Stimulated activated CD8-positive, alpha-beta memory T cell treated with anti-CD3 and anti-CD28 coated beads, Interleukin-7, amount 100 ng/mL, for 1 hour (primary cell): ENCODE measurements at places on chromosomes 6 and 20.

DNA sequence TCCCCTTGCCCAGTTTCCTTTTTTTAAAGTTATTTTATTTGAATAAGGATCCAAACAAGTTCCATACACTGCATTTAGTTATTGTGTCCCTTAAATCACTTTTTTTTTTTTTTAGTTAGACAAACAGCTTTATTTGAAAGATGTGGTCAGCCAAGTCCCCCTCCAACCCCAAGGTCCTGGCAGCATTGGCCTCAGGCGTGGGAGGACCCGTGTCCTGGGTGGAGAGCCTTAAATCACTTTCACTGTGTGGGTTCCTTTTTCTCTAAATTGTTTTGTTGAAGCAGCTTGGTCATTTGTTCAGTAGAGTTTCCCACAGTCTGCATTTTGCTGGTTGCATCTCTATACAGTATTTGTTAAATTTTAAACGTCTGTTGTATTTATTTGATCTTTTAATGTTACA is 5.2 kb upstream of the TBCC start:
- no peak for DNase-seq

- no peak for DNase-seq
These were observed 27.3 kb upstream of the GABRR1 start for GRCh38 chr6:89244241-89244985.

DNA sequence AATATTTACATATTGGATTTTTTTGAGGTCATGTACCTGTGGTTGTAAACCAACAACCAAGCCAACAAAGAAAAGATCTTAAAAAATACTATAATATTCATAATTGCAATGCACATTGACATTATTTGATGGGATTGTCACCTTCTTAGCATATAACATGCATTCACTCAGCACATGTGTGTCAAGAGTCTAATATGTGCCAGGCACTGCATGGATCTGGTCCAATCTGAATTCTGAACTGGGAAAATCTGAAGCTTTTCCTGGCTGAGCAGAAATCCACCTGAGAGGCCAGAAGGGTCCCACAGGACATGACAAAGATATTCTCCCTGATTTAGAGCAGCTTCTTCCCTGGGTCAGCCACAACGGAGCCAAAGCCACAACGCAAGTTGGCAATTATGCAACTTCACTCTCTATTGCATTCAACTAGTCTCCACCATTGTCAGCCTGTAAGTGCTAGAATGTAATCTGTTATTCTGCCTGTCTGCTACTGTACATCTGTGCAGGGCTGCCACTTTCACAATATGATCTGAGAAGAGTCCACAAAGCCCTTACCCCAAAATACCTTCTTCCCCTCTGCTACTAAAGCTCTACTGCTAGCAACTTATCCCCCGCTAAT is 17.0 kb upstream of the DDO start:
- DNase-seq = no peak

GRCh38 chr20:19456595-19457395 is 244.4 kb downstream of the SLC24A3 start:
- no peak for DNase-seq

- no peak for DNase-seq
These were observed 10.5 kb downstream of the SIRPA start for GRCh38 chr20:1905693-1906092.

DNA sequence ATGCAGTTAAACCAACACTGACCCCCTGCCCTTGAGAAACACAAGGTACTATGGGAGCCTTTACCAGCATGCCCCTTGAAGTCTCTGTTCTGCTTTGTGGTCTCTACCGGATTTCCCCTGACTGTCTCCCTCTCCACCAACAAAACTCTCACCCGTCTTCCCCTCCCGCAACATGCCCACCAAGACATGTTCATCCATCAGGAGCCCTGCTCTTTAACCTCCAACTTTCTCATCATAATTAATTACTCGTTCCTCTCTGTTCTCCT is 1.1 kb downstream of the ZNF165 start:
- no peak for DNase-seq

DNA sequence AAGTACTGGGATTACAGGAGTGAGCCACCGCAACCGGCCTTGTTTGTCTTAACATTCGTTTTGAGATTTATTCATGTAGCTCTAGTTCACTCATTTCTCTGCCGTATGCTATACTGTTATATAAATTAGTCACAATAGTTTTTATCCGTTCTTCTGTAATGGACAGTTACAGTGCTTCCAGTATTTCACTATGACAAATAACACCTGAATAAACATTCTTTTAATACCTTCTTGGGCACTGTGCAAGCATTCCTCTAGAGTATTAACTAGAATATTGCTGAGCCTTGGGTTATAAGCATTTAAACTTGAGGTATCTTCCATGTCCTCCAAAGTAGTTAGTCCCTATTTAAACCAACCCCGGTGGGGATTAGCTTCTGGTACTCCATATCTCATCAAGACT is 45.6 kb downstream of the STK38 start:
- no peak for DNase-seq

DNA sequence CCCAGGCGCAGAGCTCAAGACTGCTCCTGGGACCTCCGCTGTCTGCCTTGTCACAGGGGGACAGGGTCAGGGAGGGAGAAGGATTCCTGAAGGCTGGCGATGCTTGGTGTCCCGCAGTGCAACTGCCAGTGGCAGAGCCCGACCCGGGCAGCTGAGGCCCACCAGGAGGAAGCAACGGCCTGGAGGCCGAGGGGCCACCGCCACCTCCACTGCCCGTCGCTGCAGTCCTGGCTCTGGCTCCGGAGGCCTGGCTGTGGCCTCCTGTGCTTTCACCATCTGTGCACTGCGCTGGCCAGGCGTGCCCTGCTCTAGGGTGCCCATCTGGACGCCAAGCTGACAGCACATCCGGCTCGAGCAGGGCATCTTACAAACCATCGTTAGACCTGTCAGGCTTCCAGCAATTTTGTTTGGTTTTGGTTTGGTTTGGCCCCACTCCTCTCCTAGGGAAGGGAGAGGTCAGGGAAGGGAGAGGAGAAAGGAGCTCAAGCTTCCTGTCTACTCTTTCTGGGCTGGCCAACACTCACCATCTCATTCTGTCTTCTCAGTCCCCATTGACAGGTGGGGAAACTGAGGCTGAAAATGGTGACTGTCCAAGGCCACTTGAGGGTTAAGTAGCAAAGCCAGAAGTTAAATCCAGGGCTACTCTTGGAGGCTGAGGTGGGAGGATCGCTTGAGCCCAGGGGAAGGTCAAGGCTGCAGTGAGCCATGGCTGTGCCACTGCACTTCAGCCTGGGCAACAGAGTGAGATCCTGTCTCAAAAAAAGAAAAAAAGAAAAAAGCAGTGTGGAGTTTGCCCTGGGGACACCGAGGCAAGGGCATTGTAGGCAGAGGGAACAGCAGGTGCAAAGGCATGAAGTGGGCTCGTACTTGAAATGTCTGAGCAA is 37.7 kb upstream of the NOL4L start:
- no peak for DNase-seq

DNA sequence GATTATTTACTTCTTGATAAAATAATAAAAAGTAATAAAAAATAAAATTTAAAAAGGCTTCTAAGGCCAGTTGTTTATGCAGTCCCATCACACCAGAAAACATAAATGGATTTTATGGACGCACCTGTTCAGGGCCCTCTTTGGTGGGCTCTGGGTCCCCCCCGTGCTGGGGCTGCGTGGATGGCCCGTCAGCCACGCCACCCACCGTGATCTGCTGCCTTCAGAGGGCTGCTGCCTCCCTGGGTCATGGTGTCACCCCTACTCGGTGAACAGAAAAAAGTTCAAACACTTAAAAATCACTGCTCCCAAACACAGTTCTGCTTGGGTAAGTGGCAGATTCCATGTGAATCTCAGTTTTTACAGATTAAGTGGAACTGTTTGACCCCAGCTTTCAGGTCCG is 447.6 kb upstream of the AGPAT4 start:
- no peak for DNase-seq

DNA sequence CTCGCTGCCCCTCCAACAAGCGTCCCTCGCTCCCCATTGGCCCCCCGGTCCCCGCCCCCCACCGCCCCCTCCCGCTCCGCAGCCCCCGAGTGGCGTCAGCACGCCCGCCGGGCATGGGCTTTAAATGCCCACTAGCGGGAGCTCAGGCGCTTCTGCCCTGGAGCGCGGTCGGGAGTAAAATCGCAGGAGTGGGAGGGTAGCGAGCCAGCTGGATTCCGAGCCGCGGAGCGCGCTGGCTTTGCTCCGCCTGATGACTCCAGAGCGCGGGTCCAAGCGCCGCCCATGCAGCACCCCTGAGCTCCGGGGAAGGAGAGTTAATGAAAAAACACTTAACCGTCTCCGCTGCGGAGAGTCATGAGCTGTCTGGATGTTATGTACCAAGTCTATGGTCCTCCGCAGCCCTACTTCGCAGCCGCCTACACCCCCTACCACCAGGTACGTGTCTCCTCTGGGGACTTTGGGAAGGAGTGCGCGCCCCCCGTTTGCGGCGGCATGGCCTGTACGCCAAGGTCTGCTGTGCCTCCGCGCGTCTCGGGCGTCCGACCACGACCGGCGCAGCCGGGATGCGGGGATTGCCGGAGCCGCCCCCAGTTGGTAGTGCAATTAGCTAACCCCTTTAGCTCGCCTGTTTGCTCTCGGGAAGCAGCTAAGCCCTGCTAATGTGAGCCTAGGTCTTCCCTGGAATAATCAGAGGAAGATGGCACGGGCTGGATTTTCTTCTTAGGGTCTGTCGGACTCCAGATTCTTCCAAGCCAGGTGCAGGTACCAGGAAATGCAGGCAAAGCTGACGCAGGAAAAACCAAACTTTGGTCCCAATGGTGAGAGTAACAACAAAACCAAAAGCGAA is at the start of gene VGLL2:
Gene VGLL2, plus strand, starts transcription at position 149 of the 847 bp plus-strand sequence. Its CDS starts 206 bp downstream, at position 355.
- DNase-seq = no peak

- DNase-seq = no peak
These were observed 607.5 kb downstream of the HDGFL1 start for GRCh38 chr6:23176883-23177282.

DNA sequence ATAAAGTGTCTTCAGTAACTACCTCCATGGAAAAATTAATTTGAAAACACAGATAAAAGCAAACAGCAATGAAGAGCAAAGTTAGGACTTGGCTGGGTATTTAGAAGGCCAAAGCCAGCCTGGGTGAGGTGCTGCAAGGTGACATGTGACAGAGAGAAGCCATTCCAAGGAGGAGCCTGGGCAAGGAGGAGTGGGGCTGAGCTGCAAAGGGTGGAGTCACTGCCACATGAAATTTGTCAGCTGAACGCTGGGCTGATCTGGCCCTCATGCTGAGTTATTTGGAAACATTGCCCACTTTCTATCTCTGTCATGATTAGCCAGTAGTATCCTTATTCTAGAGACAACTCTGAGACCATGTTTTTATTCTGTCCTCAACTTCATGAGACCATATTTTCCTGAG is 76.3 kb downstream of the PERP start:
- no peak for DNase-seq

DNA sequence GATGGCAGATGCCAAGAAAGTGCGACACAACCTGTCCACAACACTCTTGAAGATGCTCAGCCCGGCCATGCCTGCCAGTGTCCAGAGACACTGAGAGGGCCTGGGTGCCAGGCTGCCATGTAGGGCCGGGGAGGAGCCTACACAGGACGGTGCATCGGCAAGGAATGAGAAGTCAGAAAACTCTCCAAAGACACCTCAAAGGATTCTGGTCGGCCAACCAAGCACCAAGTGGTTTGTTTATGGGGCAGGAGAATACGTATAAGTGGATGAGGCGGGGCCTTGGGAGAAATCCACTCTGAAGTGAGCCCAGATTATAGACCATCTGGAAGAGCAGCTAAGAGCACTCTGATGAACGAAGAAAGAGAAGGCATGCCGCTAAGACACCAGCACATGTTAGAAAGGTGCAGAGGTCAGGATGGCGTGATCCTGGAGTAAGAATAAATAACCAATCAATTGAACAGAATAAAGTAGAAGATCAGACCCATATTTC is 120.7 kb upstream of the FOXQ1 start:
- DNase-seq = no peak

DNA sequence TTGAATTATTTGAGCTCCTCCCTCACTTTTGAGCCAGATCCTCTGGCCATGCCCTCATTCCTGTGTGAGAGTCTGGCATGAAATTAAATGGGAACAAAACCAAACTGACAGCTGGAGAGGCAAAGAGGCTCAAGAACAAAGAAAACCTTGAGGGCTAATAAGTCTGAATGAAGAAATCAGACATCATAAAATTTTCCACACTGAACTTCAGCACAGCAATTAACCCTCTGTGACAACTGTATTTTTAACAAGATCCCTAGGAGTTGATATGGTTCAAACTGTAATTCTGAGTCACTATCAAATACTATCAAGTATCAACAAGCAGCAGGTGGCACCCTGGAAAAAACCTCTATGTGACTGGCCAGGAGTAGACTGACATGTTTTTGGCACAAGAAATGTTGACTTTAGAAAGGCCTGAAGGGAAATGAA is 109.4 kb upstream of the EMILIN3 start:
- no peak for DNase-seq

DNA sequence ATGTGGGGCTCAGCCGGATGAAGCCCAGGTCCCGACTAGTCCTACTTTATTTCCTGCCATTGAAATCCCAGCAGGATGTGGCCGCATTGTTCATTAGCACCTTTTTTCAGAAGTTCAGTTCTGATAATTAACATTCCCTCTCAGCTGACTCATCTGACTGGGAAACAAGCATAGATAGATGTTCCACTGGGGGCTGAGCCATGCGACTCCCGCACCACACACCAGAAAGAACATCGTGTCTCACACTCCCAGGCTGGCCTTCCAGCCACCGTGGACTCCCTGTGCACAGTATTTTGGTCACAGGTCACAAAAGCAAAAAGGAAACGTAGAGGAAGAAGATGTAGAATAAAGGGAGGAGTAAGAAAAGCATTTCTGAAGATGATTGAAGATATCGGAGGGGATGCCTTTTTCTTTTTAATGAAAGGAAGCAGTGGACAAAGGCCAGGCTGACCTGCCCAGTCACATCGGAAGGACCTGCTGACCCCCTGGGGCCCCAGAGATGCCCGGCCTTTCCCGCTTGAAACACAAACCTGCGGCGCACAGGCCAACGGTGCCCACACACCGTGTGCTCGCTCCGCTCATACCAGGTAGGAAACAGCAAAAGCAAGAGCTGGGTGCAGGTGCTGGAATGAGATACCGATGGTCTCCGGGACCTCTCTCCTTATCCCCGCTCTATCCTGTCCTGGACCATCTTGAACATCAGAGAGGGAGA is 11.8 kb downstream of the RPS6KA2 start:
- DNase-seq = no peak

GRCh38 chr20:56797023-56797422 is 167.9 kb downstream of the TFAP2C start:
- no peak for DNase-seq

DNA sequence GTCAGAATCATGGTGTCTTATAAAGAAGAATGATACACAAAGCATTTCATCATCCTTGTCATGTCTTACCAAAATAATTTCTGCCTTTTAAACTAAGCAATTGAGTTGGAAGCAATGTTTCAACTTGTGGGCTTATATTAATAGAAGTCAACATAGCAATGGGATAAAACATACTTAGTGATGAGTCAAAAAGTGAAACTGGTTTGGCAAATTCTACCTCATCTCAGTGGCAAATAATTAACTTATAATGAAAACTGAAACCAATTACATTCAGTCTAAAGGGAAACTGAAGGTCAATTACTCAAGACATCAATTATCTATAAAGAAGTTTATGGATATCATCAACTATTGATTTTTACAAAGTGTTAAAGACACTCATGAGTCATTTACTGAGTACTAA is 463.8 kb downstream of the BMP2 start:
- no peak for DNase-seq

- DNase-seq = no peak
These were observed 392.7 kb upstream of the ID4 start for GRCh38 chr6:19444481-19444880.

GRCh38 chr6:45709781-45710220 is 305.9 kb downstream of the CLIC5 start:
- no peak for DNase-seq

GRCh38 chr6:1618311-1619097 is 8.8 kb downstream of the FOXC1 start:
- no peak for DNase-seq

- no peak for DNase-seq
These were observed 17.5 kb upstream of the TRAF3IP2 start for GRCh38 chr6:111623046-111623718.
